ENCODE measurements at places on chromosomes 2 and 18. TPM values are rescaled to one million over a fixed set of nuclear protein-coding genes. Genes with fewer than 3 reads are reported as not detected.

The WDR7 gene
- total RNA-seq, result 28.0 TPM

The GAL3ST2 gene
- total RNA-seq, result not detected

The INPP4A gene
- total RNA-seq, result 24.8 TPM

The CD28 gene
- total RNA-seq, result not detected

The TXNDC2 gene
- total RNA-seq, result under 0.01 TPM

The CPLX4 gene
- total RNA-seq, result not detected

The LGALSL gene
- total RNA-seq, result 2.9 TPM

The C2orf81 gene
- 0.98 TPM for total RNA-seq

The PPP1R1C gene
- total RNA-seq, result not detected

The PASK gene
- 2.9 TPM for total RNA-seq

The MAL gene
- total RNA-seq, result not detected

The GPR39 gene
- total RNA-seq, result 16.4 TPM

The GCG gene
- total RNA-seq, result not detected

The CRYGC gene
- total RNA-seq, result not detected

The GREB1 gene
- 1.1 TPM for total RNA-seq

The SLC4A3 gene
- total RNA-seq, result 2.9 TPM

The NFATC1 gene
- total RNA-seq, result 2.6 TPM

The CREG2 gene
- 0.78 TPM for total RNA-seq

The CNDP2 gene
- total RNA-seq, result 31.1 TPM

The ELAC1 gene
- 6.6 TPM for total RNA-seq

The CAPN14 gene
- under 0.01 TPM for total RNA-seq

The CKAP2L gene
- total RNA-seq, result 16.8 TPM

The GGCX gene
- 38.5 TPM for total RNA-seq

The HRH4 gene
- under 0.01 TPM for total RNA-seq

The TRABD2A gene
- total RNA-seq, result 22.4 TPM

The ABCG8 gene
- total RNA-seq, result not detected

The BOLA3 gene
- total RNA-seq, result 41.1 TPM

The EGR4 gene
- not detected for total RNA-seq

The LAMA1 gene
- 48.1 TPM for total RNA-seq

The SLC66A2 gene
- 28.3 TPM for total RNA-seq

The MAB21L4 gene
- total RNA-seq, result not detected

The TCF4 gene
- 69.4 TPM for total RNA-seq

Data from subcutaneous preadipocyte (primary cell).